RPMI7951 (cell line): ENCODE measurements at places on chromosomes 11 and 22.

DNA sequence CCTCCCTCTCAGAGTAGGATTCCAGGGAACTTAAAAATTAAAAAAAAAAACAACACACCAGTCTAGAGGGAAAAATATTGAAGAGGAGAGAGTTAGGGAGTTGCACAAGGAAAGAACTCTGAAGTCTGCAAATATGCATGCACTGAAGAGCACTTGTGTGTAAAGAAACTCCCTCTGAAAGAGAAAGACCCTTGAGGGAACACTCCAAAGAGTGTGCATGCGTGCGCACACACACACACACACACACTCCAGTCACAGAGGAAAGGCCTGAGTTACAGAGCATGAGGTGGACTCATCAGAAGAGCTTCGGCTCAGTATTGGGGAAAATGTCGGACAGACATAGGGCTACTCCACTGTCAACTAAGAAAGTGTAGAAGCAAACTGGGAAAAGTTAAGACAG is 30.1 kb downstream of the GGTLC2 start:
- no peak for DNase-seq

DNA sequence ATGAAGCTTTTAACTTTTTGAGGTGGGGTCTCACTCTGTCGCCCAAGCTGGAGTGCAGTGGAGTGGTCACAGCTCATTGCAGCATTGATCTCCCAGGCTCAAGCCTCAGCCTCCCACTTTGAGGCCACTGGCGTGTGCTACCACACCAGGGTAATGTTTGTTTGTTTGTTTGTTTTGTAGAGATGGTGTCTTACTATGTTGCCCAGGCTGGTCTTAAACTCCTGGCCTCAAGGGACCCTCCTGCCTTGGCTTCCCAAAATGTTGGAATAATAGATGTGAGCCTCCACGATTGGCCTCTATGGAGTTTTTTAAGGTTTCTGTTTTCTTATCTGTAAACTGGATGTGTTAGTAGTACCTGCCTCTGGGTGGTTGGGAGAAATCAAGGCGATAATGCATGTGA is 41.4 kb downstream of the MED15 start:
- no peak for DNase-seq

DNA sequence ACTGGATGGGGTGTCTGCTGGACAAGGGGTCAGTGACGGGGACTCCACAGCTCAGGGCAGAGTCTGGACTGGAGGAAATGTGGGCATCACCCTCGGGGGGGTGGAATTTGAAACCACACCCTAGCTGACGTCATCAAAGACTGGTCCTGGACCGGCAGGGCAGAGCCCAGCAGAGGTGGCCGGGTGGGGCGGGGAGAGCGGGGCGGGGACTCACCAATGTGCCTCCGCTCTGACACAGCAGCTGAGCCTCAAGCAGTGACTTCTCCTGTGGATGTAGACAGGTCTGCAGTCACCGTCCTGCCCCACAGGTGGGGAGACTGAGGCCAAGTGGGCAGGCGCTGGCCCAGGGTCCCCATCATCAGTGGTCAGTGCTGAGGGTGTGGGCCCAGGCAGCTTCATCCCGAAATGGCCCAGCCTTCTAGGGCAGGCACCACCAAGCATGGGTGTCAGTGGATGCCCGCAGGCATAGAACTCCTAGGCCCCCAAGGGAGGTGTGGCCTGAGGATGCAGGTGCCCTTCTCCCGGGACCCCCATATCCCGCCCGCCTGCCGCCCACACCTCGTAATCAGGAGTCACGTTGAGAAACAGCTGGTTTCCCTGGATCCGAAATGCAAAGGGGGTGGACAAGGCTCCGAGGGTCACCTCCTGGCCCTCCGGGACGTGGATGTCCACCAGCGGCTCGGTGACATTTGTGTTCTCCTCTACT is 603 bp downstream of the CDHR5 start:
- DNase-seq: no peak

GRCh38 chr11:41256041-41256440 is 203.4 kb downstream of the LRRC4C start:
- no peak for DNase-seq

- DNase-seq: peak; percentile 55
Measured at GRCh38 chr11:114081641-114082414, 22.3 kb downstream of the ZBTB16 start.

DNA sequence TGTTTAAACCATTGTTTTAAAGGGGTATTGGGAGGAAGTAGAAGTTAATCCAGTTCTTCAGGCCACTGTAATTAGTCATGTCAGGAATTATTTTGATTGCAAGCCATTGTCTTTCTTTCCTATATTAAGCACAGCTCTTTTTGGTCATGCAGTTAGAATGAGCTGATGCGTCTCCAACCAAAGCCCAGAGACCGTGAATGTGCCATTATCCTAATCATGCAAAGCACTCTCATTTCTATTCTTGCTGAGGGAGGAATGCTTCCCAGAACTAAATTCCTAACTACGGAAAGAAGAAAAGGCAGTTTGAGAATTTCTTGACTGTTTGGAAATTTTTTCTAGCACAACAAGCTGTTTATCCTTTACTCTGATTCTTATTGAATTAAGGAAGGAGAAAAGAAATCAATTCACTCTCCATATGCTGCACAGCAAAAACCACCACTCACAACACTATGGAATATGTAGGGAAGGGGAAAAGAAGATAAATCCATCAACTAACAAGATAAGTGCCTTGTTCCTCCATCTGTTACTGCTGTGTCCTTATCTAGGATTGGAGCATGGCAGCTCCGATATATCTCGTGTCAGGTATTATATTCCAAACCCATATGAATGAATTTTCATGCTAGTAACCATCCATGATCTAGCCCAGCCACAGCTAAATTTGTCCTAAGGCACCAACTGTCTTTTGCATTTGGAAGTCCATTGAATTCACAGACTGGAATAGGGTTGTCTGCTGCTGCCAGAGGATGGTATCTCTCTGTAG is 70.8 kb downstream of the NTM start:
- DNase-seq: no peak

DNA sequence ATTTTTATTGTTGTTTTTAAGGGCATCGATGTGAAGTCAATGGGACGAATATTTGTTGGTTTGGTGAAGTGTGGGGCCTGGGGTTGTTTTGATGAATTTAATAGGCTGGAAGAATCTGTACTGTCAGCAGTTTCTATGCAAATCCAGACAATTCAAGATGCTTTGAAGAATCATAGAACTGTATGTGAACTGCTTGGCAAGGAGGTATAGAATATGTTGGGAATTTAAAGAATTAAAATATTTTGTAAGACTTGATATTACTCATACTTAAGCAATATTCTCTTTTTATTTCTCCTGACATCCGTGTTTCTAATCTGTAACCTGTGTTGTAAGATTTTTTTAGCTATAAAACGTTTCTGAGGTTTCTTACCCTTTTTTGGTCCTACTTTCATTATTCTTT is 61.6 kb downstream of the DYNC2H1 start:
- no peak for DNase-seq

- no peak for DNase-seq
Measured at GRCh38 chr11:102773386-102773785, 7.0 kb downstream of the MMP10 start.

GRCh38 chr11:2536440-2536989 is 91.7 kb downstream of the KCNQ1 start:
- no peak for DNase-seq

DNA sequence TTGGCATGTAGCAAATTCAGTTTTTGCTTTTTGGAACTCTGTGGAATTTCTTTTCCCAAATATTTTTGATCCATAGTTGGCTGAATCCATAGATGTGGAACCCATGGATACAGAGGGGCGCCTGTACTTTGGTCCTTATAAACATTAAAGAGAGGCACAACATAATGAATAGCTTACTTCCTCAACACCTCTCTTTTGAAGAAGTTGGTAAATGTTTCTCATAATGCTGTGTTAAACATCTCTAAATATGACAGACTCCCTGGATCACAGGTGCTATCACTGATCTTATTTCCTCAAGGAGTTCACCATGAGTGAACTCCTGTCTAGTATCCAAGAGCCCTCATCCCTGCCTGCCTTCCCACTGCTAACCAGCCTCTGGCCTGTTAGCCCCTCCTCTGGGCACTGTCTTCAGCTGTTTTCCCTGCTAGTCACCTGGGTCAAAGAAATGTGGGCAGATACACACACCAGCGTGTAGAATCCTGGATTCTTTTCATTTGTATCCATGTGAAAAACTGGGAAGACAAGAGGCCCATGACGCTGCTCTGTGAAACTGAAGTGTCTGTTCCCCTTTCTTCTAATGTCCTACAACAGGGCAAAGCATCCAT is 63.7 kb downstream of the HIRA start:
- no peak for DNase-seq

DNA sequence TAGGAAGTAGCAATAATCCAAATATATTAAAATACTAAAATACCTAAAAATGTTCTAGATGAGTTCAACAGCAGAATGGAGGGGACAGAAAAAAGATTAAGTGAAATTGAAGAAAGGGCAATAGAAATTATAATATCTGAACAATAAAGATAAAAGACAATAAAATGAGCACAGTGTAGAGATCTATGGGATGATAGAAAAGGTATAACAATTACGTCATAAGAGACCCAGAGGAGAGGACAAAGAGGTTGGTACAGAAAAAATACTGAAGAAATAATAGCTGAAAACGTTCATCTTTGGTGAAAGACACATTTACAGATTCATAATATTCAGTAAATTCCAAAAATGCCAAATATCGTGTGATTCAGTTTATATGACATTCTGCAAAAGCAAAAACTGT is 143.4 kb downstream of the TMEM135 start:
- no peak for DNase-seq

- no peak for DNase-seq
Measured at GRCh38 chr11:70586261-70587074, 188.1 kb downstream of the CTTN start.
